ENCODE measurements at places on chromosomes 4 and X. TPM values are rescaled to one million over a fixed set of nuclear protein-coding genes. Genes with fewer than 3 reads are reported as not detected.

GRCh38 chr4:184499996-184500395 is 25.6 kb upstream of the IRF2 start:
- no peak for DNase-seq

GRCh38 chrX:39043838-39044550 is 242.7 kb downstream of the MID1IP1 start:
- DNase-seq: no peak

DNA sequence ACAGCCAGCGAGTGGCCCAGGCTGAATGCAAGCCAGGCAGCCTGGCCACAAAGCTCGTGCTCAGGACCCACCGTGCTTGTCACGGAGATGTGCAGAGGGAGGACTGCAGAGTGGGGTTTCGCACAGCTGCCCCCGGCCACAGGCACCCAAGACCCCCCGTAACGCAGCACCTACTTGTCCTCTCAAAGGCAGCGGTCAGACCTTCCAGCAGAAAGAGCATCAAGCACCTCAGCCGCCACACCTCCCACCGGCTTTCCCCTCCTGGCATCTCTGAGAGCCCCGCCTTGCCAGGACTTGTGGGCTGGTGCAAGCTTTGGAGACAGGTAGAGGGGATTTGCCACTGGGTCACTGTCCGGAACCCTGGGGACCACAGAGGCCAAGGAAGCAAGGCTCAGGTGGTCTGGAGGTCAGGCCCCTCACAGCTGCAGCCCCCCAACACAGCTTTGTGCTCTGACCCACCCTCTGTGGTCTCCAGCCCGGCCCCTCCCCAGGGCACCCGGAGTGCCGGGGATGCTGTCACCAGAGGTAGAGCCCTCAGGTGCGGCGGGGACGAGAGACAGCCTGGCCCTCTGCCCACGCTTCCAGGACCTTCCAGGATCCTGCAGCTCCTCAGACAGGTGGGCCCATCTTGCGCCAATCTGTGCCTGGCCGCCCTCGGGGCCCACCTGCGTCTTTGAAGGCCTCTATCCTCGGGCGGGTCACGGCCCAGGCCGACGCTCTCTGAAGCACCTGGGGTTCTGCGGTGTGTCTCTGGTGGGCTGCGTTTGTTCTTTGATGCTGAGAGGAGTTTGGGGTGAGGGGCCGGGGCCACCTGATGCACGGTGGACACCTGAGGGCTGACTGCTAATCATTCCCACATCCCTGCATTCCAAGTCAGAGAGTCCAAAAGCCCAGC is 34.4 kb upstream of the HMX1 start:
- DNase-seq: no peak

- no peak for DNase-seq
Measured at GRCh38 chrX:57227691-57228090, 58.8 kb upstream of the FAAH2 start.

Gene SH3RF1
- total RNA-seq: 21.2 TPM

DNA sequence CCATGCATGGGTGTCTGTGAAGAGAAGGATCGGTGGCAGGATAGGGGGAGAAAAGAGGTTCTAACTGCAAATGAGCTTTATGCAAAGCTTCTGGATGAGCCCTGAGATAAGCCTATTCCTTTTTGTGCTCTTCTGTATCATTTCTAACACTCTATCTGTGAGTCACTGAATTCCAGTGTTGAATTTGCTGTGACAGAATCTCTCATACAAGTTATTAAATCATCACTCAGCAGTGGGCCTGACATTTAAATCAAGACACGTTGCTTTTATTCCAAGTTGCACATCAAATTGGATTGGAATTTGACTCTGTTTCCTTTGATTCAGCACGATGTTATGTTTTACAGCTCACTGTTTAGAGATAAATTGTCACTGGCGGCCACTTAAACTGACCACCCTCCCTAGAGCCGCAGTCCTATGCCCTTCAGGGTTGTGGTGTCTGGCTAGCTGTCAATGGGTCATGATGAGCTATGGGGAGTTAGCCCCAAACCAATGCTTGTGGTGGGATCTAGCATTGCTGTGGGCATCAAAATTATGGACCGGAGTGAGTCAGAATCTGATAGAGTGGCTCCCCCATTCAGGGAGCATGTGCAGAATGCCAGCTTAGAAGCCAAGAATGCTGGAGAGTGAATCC is 42.7 kb downstream of the LHFPL1 start:
- no peak for DNase-seq

DNA sequence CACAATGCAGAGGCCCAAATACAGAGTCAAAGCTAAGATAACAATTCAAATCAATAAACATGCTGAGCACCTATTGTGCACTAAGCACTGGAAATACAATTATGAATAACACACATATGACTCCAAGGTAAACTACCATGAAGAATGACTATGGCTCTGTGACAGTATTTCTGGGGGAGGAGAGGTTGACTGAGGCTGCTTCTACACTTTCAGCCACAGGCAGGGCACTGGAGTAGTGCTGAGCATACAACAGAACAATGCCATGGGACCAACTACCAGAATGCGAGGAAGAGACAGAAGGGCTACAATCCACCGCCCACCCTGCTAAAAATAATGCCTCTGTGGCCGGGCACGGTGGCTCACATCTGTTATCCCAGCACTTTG is 13.7 kb downstream of the TEC start:
- no peak for DNase-seq

Gene MAGEB1
- not detected for total RNA-seq

- DNase-seq: no peak
Measured at GRCh38 chrX:153434801-153435200, 11.1 kb downstream of the TREX2 start.

DNA sequence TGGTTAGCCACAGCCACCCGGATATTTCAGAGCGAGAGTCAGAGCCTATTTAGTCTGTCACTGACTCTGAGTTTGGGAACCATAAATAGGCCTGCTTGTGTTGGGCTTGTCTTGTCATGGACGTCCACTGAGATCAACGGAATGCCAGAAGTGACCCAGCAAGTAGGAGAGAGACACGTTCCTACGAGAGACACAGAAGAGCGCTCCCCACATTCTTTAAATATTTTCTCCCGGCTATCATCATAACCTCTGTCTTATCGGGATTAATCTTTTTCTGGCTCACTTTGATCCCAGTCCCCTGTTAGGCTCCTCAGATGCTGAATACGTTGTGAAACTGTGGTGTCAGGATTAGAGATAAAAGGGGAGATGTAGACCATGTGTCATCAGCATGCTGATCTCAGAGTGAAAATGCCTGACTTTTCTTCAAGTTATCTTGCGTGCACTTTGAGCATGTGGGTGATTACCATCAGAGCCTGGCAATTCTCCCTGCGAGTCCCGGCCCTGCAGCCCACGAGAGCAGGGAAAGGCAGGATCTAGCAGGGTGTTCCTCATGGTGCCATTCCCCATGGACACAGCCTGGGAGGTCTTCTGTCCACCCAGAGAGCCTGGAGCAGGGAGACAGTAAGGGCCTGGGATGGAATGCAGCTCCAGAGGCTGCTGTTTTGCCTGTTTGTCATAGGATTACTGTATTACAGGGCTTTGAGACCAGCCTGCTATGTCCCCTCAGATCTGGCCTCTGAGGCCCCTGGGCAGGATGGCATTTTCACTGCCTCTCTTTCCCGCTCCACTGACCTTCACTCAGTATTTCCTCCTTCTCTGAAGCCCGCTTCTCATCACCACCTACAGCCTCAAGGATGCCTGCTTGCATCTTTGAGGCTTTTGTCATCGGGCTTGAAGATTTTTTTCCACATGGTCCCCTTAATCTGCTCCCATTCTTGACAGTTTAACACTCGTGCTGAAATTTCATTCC is 2.8 kb upstream of the TENM3 start:
- DNase-seq: no peak

DNA sequence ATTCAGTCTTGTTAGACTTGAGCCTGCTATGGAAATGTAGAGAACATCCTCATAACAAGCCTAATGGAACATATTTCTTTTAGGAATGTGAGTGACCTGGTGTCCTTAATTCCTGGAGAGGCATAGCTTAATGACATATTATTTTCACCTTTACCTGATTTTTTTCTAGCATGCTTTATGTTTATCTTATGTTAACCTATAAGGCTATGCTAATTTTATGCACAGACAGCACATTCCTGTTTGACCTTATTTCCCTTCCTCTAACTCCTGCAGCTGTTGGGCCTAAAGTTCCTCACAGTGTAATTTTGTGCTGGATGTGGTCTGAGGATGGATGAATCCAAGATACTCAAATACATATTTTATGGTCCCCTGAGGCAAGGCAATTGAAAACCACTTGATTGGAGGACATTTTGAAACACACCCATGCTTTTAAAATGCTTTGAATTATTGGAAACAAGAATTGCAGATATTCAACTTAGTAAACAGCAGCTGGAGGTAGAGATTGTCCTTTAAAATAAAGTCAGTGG is 111.5 kb downstream of the LARP7 start:
- no peak for DNase-seq

Gene MAGEA2B
- not detected for total RNA-seq

GRCh38 chr4:76722838-76723237 is 175.1 kb downstream of the SOWAHB start:
- DNase-seq: no peak

Gene PHOX2B
- 28.4 TPM for total RNA-seq

DNA sequence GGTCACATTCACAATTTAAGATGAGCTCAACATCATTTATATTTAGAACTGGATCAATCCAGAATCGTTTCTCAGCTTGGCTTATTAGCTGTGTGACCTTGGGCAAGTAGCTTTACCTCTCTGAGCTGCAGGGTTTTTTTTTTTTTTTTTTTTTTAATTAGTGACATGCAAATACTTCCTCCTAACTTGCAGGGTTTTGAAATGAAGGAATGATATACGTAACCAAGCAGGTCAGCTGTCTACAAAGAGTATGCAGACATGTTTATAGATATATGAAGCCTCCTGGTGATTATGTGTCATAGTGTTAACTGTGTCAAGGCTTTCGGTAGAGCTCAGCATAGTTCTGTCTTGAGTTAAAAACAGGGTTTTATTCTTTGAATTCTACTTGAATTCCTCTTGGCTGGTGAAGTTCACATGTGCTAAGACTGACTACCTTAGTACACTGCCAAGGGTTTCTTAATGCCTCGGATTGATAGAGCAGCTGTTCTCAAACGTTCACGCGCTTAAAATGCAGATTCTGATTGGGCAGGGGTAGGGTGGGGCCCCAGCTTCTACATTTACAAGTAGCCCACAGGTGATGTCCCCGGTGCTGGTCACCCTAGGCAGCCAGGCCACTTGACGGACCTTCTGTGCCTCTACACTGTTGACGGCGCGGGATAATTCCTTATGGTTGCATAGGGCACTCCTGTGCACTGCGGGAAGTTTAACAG is 654 bp upstream of the STS start:
- no peak for DNase-seq

Gene CAPN6
- total RNA-seq: 0.82 TPM

Gene NALF2
- 5.7 TPM for total RNA-seq

DNA sequence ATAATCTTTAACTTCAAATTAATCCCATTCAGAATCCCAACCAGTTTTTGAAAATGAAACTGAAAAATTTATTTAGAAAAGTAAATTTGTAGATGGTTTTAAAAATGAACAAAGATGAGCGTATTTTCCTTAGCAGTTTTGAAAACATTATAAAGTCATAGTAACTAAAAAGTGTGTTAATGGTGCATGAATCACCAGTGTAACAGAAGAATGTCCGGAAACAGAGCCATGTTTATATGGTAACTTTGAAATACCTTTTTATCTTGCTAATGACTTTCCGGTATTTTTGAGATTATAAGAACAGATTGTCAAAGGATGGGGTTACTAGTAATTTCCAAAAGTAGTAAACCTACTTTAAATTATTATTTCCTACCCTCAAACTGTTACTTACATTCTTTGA is 145.9 kb downstream of the IRS4 start:
- DNase-seq: no peak

DNA sequence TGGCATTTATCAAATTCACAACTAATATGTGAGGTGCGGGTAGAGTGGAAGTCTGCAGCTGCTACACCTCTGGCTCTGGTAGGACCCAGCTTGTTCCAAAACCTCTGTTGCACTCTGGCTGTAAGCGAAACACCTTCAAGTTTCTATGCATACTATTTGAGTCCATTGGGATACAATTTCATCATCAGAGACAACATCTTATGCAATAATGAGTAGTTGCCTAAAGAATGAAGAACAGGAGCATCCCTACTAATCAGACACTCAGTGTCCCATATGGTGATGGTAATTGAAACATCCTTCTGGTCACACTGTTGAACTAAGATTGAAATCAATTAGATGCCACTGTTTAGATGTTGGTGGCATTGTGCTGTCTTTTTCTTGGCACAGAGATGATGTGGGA is 178.4 kb downstream of the MGST2 start:
- no peak for DNase-seq

DNA sequence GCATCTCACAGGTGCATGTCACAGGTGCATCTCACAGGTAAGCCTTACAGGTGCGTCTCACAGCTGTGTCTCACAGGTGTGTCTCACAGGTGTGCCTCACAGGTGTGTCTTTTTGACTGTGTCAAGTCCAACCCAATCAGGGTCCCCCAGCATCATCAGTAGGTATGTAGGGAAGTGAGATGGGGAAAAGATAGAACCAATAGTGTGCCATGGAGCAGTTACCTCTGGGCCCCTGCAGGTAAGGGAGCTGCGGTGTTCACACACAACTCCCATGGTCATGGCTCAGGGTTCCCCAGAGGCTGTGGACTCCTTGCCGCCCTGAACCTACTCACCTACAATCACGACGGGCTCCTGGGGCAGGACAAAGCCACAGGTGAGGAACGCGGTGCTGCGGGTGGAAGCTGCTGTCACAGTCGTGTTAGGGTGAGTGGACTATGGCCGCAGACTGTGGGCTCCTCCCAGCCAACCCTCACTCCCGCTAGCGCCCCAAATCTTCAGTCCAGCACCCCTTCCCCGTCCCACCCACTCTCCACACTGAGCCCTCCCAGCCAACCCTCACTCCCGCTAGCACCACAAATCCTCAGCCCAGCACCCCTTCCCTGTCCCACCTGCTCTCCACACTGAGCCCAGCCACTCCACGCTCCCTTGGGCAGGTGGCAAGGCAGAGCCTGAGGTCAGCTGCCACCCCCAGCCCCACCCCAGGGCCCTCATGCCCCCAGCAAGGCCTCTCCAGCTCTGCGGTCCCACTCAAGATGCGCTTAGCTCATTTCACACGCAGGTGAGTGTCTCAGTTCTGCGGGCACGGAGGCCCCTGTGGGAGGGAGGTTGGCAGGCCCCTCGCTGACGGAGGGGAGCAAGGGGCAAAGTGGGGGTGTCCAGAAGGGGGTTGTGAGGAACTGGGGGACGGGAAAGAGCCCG is 2.1 kb upstream of the PDE6B start:
- DNase-seq: no peak

DNA sequence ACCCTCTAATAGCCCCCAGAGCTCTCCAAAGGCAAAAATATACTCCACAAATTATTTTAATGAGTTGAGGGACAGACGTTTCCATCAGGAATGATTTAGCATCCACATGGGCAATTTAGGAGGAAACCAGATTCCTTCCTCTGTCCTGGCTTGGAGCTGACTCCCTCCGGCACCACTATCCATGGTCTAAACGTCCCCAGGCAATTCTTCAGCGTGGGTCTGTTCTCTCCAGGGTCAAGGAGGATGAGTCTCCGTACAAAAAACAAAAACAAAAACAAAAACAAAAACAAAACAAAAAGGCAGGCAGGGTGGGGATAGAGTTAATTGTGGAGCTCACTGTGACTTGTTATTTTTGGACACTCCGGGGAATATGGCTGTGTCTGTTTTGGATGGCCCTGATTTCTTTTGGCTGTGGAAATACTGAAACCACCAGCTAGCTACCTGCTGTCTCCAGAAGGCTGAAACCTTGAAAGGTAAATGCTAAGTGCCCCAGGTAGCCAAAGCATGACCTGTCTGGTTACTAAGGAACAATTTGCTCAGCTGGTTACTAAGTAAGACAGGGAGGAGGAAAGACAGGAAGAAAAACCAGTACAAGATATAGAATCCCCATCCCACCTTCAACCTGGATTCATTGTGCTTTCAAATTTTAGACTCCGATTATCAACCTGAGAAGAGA is 419.1 kb upstream of the LCORL start:
- DNase-seq: no peak

Measured in neural crest cell (in vitro differentiated cells).